Stimulated activated CD4-positive, alpha-beta T cell treated with anti-CD3 and anti-CD28 coated beads, TNF-alpha, amount 100 ng/mL, for 1 hour (primary cell): ENCODE measurements at places on chromosomes 1 and 21.

DNA sequence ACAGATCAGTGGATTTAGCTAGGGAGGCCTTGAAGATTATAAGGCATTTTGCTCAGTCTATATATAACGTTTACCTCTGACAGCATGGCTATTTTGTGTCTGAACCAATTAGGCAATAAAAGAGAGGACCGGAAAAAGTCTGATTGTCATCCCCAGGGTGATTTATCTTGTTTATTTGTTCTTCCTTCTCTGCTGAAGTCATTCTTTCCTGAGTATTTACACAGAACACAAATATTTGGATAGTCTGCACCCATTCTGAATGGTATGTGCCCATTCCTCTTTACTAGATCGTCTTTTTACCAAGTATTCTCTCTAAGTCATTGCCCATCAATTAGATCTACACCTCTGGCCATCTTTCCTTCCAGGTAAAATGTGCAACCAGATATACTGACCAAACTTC, 1602.9 kb downstream of the KCNT2 start:
- DNase-seq: no peak

DNA sequence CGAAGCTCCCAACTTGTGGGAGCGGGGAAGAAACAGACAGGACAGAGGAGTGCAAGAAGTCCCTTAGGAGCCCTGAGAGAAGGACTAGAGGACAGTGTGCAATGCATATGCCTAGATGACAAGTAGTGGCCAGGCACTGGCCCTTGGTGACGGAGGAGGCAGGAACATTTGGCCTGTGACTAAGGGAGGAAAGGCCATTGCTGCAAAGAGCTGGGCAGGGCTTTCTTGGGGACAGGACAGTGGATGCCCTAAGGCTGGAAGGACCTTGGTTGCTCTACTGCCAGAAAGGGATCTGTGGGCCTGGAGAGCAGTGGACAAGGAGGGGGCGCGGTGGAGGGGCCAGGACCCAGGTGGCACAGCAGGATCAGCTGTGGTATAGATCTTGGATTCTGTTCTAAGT, 481.3 kb downstream of the CAMTA1 start:
- DNase-seq: no peak

DNA sequence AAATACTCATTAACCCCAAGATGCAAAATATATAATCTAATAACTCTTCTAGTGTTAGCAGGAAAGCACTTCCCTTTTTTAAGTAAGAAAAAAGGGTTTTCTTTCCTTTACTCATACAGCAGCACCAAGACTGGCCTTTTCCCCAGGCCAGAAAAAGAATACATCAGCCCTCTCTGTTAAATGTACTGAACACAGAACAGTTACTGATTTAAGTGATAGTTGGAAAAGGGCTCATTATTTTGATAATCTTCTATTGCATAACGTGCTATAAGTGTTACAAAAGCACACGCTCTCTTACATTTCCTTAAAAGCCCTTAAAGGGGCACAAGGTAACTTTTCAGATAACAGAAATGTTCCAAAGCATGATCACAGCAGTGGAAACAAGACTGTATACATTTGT, 142.9 kb downstream of the TIAM1 start:
- no peak for DNase-seq

DNA sequence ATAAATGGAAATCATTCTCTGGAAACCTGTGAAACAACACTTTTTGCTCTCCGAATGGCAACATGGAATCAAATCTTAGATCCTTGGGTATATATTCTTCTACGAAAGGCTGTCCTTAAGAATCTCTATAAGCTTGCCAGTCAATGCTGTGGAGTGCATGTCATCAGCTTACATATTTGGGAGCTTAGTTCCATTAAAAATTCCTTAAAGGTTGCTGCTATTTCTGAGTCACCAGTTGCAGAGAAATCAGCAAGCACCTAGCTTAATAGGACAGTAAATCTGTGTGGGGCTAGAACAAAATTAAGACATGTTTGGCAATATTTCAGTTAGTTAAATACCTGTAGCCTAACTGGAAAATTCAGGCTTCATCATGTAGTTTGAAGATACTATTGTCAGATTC, 45.7 kb downstream of the PTGFR start:
- DNase-seq: no peak

GRCh38 chr1:216750031-216750627, 26.9 kb upstream of the ESRRG start:
- DNase-seq: no peak

GRCh38 chr1:25614501-25615171, 2.0 kb upstream of the MAN1C1 start:
- no peak for DNase-seq

DNA sequence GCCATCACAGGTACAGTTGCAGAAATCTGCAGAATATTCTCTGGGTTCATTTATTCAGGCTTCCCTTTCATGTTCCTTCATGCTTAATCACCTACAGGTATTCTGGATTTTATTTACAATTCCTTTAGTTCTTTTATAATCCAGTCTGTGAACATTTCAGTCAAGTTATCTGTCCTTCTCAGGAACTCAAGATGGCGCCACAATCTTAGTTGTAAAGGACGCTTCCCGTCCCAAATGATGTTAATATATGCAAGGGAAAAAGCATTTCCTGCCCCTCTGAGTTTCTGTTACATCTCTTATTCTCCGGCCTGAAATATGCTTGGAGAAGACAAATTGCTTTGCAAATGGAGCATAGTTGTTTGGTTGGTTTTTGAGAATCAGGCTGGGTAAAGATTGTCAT, 19.3 kb downstream of the F3 start:
- no peak for DNase-seq

GRCh38 chr1:220121791-220122530, 28.0 kb downstream of the IARS2 start:
- DNase-seq: no peak

DNA sequence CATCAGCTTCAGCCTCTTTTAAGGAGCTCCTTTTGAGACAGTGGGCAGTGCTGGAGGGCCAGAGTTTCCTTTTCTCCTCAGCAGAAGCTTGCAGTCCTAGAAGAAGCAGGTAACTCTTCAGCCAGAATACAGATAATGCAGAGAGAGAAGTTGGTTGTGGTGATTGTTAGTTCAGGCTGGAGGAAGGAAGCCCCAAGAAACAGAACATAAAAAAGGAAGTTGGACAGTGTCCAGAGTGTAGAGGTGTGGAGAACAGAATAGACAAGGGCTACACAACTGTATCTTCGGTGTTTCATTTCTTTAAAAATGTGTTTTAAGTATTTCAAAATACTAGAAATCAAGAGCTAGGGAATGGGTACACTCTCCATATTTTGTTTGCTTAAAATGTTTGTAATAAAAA, 6.4 kb upstream of the TACSTD2 start:
- no peak for DNase-seq

DNA sequence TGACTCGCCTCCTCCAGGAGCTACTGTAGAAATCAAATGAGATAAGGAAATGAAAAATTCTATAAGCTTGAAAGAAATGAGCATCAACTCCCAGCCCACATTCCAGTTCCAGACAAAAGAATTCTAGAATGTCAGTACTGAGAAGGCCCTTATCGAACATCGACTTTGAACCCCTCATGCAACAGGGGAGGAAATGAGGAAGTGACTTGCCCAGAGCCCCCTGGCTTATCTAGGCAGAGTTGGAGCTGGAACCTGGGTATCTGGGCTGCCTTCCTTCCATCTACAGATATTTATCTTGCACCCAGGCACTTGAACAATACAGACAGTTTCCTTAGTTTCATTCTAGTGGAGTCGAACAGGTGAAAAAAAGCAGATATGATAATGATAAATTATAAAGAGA, 22.3 kb downstream of the MECR start:
- DNase-seq: no peak

DNA sequence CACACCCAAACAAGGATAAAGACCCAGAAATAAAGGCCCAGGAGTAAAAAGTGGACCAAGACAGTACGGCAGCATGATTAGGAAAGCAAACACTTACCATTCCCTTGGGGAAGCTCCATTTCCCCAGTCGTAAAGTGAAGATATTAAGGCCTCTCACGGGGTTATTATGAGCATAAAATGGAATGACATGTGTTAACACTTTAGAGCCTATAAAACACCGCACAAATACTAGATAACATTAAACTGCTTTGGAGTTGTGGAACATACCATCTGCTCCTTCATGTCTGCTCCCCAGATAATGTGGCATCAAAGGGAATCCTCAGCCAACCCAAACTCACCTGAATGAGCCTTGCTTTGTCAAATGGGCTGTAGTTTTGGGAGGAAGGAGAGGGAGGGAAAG, 8.9 kb upstream of the ITLN2 start:
- DNase-seq: no peak

DNA sequence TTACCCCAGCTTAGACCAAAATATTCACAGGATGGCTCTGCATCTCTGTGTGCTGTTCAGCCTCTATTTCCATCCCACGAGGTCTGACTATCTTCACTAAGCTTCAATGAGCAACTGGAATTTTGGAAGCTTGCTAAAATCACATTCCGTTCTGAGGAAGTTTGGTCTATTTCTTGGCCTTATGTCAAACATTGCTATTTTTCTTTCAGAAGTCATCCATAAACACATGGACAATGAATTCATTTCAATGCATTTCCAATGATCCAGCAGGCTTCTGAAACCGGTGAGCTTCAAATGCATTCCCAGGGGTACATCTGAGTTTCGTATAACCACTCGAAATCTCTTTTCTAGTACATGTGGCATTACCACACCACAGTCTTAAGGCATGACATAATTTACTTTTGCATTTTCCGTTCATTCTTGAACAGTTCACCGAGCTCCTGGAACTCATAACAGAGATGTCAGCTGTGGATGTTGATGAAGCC, 294.1 kb upstream of the KAZN start:
- no peak for DNase-seq

DNA sequence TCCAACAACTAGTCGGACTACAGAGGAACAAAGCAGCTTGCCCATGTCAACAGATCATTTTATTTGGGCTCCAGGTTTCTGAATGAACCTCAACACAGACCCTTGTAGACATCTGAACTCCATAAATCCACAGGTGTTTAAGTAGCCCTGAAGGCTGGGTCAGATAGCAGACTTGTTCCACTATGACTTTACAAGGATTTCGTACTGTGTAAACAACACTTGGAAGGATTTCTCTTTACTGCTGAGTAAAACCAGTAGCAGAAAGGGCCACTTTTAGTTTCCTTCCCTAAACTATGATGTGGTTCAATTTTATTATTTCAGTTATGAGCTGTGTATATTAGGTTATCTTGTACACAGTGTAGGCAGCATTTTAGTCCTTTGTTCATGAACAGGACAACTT, 316.4 kb upstream of the ADGRL2 start:
- DNase-seq: no peak

DNA sequence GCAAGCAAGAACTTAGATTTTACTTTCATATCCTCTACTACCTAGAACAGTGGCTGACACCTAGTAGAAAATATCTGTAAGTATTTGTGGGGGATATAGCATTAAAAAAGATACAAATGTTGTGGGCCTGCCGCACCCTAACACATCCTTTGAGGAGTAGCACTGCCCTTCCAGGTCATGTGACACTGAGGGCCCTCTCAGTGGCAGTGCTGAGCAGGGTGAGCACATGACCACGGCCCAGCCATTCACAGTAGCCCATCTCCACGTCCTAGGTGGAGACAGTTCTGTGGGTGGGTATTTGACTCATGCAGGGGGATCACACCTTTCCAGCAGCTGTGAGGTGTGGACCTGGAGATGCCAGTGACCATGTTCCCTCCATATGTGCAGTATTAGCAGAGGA, 108.9 kb downstream of the OMA1 start:
- DNase-seq: no peak

- DNase-seq: no peak
These were observed at the start of gene OR6F1 for GRCh38 chr1:247716546-247716945. Gene OR6F1 (minus strand): TSS chr1:247716646. CDS start chr1:247712755, 3,891 bp downstream.

DNA sequence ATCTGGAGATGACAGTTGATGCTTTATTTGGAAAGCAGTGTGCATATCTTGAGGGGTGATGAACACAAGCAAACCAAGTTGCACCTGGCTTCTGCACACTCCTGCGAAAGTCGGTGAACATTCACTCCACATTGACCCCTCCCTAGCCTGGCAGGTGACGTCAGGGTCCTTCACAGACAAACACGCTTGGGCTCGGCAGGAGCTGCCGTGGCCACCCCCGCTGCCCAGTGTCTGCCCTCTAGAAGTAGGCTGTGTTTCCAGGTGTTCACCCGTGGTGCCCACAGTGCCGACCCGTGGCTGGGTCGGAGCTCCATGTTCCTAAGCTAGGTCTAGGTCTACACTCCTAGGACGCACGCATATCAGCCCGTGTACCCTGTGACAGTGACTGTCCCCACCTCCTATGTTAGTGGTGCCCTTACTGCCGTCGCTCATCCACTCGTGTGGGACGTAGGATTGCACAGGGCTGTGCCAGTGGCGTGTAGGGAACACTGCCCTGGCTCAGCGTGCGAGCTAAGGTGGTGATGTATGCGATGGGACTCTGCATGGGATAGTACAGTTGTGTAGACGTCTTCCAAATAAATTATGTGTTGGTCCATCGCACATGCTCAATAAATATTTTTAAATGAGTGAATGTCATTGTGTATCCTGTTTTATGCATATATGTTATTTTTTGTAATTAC, 29.0 kb downstream of the PRMT2 start:
- DNase-seq: no peak

DNA sequence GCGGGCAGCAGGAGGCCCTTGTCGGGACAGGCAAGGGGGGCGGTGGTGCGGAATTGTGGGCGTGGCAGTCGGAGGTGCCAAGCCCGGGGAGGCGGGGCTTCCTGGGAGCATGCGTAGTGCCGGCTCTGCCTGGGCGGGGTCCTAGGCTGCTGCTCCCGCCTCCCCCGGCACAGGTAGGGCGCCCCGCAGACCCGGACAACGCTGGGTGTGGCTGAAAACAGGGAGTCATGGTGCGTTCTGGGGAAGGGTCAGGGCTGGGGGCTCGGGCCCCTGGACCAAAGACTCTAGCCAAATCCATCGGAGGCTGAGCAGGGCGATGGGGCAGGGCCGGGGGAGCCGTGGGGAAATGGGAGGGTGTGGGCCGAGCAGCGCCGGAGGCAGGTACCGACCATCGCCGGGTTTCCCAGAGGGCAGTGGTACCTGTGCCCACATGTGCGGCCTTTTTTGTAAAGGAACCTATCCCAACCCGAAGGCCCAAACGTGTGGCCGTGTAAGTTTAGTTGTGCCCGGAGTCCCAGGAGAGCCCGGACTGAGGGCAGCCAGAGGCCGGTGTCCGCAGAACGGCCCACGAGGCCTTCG, 231.9 kb downstream of the SDCCAG8 start:
- no peak for DNase-seq

- DNase-seq: no peak
These were observed 178.1 kb downstream of the NTNG1 start for GRCh38 chr1:107318932-107319331.

- DNase-seq: no peak
These were observed 1423.1 kb downstream of the AMY1C start for GRCh38 chr1:105172788-105173187.

- no peak for DNase-seq
These were observed 31.0 kb upstream of the BEND5 start for GRCh38 chr1:48807554-48808260.
